ENCODE measurements at places on chromosomes 12 and 14.

- no peak for DNase-seq
Measured at GRCh38 chr14:38873941-38874612, 229.0 kb downstream of the SEC23A start.

- no peak for DNase-seq
Measured at GRCh38 chr14:86066651-86067050, 536.7 kb downstream of the FLRT2 start.

- DNase-seq, result peak; percentile 56
Measured at GRCh38 chr14:72457641-72458040, 436.3 kb downstream of the DPF3 start.

DNA sequence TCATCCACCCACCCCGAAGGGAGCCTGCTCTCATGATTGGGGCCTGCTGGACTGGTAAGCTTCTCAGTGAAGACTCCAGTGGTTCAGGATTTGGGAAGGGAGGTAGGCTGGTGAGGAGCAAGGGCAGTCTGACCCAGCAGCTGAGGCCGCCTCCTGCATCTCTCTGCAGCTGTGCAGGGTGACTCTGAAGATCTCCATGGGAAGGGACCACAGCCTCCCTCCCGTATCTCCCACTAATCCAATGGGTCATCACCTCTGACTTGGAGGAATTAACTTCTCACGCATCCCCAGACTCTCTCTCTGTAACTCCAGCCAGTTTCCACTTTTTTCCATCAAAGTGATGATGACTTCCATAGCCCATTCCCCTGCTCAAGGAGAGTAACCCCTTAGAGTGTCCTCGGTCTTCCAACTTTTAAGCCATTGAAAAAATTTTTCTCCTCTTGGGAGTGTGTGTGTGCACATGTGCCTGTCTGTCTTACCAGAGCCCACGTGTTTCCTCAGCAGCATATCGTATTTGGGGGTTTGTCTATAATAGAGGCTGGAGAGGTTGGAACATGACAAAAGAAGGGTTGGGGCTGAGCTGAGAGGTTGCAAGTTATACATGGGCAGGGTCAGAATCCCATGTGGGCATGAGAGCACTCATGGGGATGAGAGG, 11.3 kb downstream of the CLSTN3 start:
- DNase-seq, result peak; percentile 77

- DNase-seq, result no peak
Measured at GRCh38 chr12:17370621-17371020, 719.4 kb downstream of the RERGL start.

GRCh38 chr14:65299826-65300225, 112.7 kb upstream of the FUT8 start:
- no peak for DNase-seq

DNA sequence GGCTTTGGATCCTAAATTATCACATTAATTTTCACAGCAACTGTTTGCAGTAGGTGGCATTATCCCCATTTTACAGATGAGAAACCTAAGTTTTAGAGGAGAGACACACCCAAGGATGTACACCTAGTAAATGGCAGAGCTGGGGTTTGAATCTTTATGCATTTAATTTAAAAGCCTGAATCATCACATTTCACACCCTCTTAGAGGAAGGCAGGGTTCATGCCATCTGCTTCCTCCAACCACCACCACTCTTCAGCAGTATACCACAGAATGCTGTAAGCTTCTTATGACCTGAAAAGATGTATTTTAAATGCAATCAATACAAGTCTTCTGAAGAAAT, 90.3 kb downstream of the CRADD start:
- DNase-seq, result no peak

DNA sequence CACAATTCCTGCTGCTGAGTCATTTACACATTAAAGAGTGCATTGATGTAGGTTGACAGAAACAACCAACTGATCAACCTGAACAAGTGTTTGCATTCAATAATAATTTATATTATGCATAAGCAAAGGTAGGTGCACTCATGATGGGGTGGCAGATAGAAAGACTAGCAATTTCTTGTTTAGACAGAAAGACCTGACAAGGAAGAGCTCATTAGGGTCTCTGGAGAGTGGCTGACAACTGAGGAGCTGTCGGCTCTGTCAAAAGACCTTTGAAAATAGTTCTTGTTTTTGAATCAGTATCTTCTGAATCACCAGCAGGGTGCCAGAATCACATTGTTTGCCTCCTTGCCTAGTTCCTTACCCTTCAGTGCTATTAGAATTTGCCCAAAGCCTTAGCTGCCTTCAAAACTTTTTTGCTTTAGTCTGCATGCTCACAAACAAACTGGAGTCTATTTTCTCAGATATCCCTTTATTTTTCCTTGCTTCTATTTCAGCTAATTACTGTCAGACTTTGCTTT, 234.7 kb downstream of the BTG1 start:
- no peak for DNase-seq

GRCh38 chr12:21538061-21538653, 12.1 kb downstream of the SPX start:
- no peak for DNase-seq

DNA sequence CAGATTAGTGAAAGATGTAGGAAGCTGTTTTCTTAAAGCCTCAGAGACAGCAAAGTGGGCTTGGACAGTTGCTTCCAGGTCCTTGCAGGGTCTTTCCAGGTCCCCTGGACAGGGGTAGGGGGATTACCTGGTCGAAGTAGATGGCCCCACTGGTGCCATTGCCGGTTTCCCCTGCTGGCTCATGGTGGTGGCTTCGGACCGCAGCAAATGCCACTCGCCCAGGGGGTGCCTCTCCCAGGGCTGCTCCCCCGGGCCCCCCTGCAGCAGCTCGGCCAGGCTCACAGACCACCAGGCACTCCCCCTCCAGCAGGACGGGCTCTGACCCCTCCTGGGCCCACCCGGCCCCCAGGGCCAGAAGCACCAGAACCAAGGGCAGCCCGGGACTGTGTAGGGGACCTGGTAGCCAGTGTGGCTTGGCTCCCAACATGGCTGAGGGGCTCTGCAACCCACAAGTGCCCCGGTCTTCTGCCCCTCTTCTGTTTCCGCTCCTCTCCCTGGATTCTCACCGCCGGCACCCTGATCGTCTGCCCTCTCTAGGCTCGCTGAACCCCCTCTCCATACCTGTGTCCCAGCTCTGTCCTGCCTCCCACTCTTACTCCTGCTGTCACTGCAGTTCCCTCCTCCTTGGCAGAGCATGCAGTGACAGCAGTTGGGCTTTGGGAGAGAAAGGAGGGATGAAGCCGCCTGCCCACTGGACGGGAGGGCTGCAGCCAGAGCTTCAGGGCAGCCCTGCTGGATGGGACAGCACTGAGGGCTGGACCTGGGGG, 657 bp downstream of the CBLN3 start:
- DNase-seq, result no peak

DNA sequence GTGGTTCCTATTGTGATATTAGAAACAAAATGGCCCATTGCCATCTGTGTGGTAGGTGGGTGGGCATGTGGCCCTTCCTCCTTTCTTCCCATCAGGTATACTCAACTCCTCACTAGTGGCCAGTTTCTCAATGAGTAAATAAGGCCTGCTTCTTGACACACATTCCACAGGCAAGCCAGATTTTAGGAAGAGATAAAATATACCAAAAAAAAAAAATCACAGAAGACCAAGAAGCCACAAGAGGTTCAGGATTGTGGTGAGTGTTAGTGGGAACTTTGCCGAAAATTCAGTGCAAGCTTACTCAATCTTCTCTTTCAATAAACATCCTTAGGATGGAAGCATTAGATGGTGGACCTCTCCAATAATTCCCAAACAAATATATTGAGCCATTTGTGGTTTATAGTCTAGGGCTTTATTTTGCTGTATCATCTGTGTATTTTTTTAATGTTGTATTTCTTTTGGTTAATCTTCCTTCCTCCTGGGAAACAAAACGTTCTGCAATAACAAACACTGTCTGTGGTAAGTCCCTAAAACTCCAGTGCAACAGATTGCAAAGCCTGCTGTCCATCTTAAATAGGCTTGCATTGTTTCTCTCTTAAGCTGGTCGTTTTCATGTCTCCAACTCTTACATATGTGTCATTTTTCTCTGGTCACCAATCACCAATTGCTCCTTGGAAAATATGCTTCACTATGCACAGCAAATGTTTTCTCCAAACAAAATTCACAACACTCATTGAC, 289.9 kb upstream of the KITLG start:
- peak; percentile 24 for DNase-seq

DNA sequence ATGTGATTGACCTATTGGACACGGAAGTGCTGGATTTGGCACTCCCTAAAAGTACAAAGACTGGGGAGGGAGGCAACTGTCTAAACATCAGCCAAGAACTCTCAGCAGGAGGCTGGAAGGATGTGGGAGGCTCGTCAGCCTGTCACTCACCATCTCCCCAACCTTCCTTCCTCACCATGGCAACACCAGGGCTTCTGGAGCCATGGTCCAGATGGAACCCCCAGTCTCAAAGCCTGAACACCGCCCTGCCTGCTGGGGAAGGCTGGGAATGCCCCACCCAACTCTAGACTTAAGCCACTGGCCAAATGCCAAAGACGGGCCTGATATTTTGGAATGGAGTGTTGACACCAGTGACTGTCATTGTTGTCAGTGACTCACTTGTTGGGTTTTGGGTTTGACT, 55.3 kb downstream of the GALNT16 start:
- DNase-seq, result peak; percentile 73

DNA sequence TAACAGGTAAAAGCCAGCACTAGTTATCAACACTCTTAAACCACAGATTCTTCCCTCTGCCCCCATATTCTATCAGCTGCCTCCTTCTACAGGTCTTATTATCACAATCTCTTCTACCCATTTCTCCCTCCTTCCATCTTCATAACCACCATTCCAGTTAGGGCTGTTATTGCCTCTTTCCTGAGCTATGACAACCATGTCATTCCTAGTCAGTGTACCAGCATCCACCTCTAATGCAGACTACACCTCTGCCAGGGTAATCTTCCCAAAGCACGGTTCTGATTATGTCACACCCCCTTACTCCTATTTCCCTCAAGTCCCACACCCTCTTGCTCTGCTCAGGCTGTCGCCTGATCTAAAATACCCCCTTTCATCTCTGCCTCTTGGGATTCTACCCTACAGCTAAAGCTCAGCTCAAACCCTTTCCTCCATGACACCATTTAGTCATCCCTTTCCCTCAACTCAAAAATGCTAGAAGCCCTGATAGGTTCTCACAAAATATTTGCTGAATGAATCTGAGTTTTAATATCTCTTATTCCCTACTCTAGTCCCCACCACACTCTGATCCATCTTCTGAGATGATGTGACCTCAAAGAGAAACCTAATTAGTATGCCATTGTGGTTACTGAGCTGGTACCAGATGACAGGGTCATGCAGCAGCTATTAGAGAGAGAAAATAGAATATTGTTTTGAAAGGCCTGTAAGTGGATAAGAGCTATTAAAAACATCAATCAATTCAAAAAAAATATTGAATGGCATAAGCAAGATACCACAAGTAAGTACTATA, 11.7 kb downstream of the RACGAP1 start:
- peak; percentile 45 for DNase-seq

DNA sequence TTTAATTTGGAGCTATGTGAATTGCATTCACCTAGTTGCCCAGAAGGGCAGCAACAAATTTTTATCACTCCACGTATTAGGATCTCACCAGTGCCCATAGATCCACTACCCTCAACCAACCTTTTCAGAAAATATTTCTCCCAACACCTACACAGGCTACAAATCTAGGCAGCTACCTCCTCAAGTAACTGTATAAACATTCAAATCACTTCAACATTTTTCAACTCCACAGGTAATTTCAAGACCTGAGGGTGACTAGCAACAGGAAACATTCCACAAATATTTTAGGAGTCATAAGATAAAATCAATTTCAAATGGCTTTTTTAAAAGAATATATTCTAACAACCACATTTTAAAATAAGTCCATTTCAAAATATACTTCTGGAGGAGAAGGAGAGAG, 12.9 kb downstream of the PHLDA1 start:
- DNase-seq, result no peak

- DNase-seq, result no peak
Measured at GRCh38 chr14:28719130-28719529, 47.5 kb upstream of the FOXG1 start.

GRCh38 chr12:110776410-110776809, 33.7 kb upstream of the PPP1CC start:
- DNase-seq, result no peak

DNA sequence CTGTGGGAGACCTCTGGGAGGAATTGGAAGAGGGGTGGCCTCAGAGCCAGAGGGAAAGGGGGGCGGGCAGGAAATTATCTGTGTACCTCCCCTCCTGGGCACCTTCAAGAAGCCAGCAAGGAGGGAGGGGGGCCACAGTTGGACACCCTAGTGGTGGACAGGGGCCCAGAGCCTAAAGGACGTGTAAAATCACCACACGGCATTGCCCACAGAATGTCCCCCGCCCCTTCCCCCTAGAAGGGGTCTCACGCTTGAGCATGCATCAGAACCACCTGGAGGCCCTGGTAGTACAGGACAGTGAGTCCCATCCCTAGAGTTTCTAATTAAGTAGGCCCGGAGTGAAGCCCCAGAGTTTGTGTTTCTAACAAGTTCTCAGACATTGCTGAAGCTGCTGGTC, 8.2 kb downstream of the ENDOU start:
- DNase-seq, result no peak

DNA sequence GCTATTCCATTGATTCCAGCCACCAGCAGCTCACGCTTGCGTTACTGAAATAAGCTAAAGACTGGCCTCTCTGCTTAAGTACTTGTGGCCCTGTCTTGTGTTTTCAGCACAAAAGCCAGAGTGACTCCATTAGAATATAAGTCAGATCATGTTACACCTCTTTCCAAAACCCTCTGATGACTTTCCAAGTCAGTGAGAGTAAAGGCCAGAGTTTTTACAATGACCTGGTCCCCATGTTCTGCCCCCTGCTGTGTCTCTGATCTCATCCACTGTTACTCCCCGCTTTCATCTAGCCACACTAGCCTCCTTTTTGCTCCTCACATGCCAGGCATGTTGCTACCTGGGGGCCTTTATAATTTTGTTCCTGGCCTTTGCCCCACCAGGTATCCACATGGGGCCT, 6.9 kb upstream of the CKAP4 start:
- no peak for DNase-seq

GRCh38 chr14:33781236-33781635, 169.6 kb downstream of the EGLN3 start:
- no peak for DNase-seq

GRCh38 chr14:32826404-32827082, 112.1 kb upstream of the NPAS3 start:
- peak; percentile 15 for DNase-seq

GRCh38 chr12:24228371-24228770, 278.9 kb upstream of the SOX5 start:
- no peak for DNase-seq

GRCh38 chr14:21029917-21030316, at the start of gene TPPP2:
TSS of gene TPPP2 (plus strand) at chr14:21030217. CDS start at chr14:21030582, 365 bp downstream.
- no peak for DNase-seq

GRCh38 chr12:19896534-19896933, 457.2 kb downstream of the AEBP2 start:
- no peak for DNase-seq

GRCh38 chr14:94449930-94450329, 2.7 kb downstream of the SERPINA11 start:
- DNase-seq, result no peak

DNA sequence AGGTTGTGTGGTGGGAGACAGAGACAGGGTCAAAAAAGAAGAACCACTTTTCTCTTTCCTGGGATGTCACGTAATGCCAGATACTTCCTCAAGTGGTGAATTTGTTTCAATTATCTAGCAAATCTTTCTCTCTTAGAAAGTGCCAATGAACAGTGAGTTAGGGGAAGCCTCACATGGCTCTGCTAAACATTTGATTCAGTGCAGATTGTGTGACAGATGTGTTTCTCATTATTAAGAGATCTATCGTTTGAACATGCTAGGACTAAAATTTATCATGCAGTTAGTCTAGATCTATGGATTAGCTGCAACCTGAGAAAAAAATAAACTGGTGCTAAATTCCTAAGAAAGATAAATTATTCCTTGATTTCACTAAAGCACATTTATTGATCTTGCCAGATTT, 247.8 kb downstream of the MDGA2 start:
- no peak for DNase-seq
